ENCODE measurements at places on chromosomes 4 and X.

DNA sequence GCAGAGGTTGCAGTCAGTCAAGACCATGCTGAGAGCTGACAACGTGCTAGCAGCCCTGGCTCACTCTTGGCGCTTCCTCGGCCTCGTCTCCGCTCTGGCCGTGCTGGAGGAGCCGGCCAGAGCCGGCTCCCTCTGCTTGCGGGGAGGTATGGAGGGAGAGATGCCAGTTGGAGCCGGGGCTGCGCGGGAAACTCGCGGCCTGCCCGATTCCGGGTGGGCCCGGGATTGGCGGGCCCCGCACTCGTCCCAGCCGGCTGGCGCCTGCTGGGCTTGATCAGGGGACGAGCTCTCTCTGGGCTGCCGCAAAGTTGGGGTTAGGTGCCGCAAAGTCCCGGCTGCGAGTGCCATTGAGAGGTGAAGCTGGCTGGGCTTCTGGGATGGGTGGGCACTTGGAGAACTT lies 27.8 kb upstream of the SHISA3 start:
- DNase-seq = no peak

DNA sequence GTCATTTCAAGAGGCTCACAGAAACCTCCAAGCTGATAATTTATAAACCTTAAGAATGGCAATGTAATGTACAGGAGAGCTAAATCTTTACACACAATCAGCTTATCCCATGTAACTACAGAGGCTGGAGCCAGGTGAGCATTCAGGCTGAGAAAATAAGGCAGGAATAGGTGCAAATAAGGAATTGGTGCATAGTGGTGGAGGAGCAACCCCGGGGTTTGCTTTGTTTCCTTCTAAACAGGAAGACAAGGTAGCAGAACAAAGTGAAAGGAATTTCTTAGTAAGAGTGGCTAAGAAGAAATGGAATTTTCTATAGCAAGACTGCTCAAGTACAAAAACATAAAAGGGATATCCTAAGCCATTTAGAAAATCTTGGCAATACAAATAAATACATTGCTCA lies 82.4 kb downstream of the NR3C2 start:
- DNase-seq = no peak

- no peak for DNase-seq
Observed at GRCh38 chr4:7279902-7280301, 87.6 kb downstream of the SORCS2 start.

GRCh38 chr4:7687796-7688195 lies 251.9 kb downstream of the AFAP1 start:
- no peak for DNase-seq

DNA sequence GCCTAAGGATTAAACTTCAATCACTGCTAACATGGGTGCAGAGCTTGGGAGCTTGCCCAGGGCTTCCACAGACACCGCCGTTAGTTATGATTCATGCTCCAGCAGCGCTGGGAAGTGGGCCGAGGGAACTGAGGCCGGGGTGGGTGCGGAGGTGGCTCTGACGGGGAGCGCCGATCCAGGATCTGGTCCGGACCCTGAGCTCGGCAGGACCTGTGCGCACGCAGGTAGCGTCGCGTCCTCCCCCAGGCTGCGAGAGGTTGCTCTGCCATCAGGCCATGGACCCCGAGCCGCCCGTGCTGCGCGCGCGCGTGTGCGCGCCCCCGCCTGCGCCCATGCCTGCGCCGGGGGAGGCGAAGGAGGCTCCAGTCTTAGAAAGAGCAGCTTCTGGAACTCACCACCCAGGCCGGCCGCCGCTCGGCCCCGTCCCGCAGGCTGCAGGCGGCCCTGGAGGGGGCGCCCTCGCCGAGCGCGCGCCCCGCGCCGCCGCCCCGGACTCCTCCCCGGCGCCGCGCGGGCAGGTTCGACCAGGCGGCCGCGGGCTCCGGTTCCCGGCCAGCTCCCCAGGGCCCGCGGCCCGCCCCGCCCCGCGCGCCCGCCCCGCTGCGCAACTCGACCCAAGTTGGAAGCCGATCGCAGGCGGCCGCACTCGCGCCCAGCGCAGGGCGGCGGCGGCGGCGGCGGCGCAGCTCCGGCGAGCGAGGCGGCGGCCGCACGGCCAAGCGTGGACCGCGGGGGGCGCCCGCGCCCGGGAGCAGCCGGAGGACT lies 732 bp upstream of the ADRA2C start:
- no peak for DNase-seq

GRCh38 chr4:16078195-16078760 lies 5.5 kb downstream of the PROM1 start:
- no peak for DNase-seq

GRCh38 chr4:67727124-67727850 lies 26.3 kb upstream of the UBA6 start:
- DNase-seq = no peak

- DNase-seq = no peak
Observed at GRCh38 chr4:2009651-2010233, 968 bp upstream of the NELFA start.

- DNase-seq = no peak
Observed at GRCh38 chrX:84168095-84168494, 19.9 kb downstream of the RPS6KA6 start.

GRCh38 chr4:13527192-13527980 lies 16.9 kb downstream of the NKX3-2 start:
- DNase-seq = no peak

Measured in stimulated activated CD8-positive, alpha-beta memory T cell treated with anti-CD3 and anti-CD28 coated beads, Interleukin-4, amount 100 ng/mL, for 1 hour (primary cell).